ENCODE measurements at places on chromosomes 13 and 19. TPM values are rescaled to one million over a fixed set of nuclear protein-coding genes. Genes with fewer than 3 reads are reported as not detected.

GRCh38 chr13:30736461-30737320 is 1.3 kb downstream of the ALOX5AP start:
- no peaks in the 10 kb centered on the region for H3K36me3 ChIP-seq
- no peak overlapping the region for H3K27ac ChIP-seq
- H3K27me3 ChIP-seq = peaks cover 3% of the 10 kb centered on the region

- peaks cover 25% of the 10 kb centered on the region for H3K36me3 ChIP-seq
- H3K27ac ChIP-seq = no peak overlapping the region
- DNase-seq = no peak
- H3K27me3 ChIP-seq = peaks cover 23% of the 10 kb centered on the region
- H3K4me1 ChIP-seq = peaks cover 18% of the 10 kb centered on the region
Observed at GRCh38 chr19:2280633-2281264, 1.2 kb downstream of the PEAK3 start.

NLRP11 gene
- not detected for total RNA-seq

- H3K4me1 ChIP-seq = no peaks in the 10 kb centered on the region
- no peak overlapping the region for H3K4me3 ChIP-seq
- no peaks in the 10 kb centered on the region for H3K36me3 ChIP-seq
- H3K27ac ChIP-seq = no peak overlapping the region
Observed at GRCh38 chr13:48930918-48931317, 44.8 kb upstream of the FNDC3A start.

- H3K27ac ChIP-seq = no peak overlapping the region
- DNase-seq = no peak
- no peaks in the 10 kb centered on the region for H3K36me3 ChIP-seq
- no peaks in the 10 kb centered on the region for H3K27me3 ChIP-seq
- H3K4me3 ChIP-seq = no peak overlapping the region
- H3K4me1 ChIP-seq = no peaks in the 10 kb centered on the region
Observed at GRCh38 chr13:67306742-67307141, 76.6 kb upstream of the PCDH9 start.

DNA sequence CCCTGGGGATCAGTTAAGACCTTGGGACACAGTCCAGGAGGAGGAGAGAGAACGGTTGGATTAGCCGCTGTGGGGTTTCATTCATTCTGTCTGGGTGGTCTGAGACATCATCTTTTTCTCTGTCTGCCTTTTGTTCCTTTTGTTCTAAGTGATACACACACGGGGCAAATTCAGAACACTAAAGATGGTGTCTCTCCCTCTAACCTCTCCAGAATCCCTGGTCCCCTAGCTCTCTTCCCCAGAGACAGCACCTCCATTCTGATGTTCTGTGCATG is 5.0 kb downstream of the BICRA start:
- no peak for DNase-seq
- H3K27me3 ChIP-seq = no peaks in the 10 kb centered on the region
- peaks cover 61% of the 10 kb centered on the region for H3K4me1 ChIP-seq
- peak overlapping the region; percentile 74 for H3K27ac ChIP-seq

DNA sequence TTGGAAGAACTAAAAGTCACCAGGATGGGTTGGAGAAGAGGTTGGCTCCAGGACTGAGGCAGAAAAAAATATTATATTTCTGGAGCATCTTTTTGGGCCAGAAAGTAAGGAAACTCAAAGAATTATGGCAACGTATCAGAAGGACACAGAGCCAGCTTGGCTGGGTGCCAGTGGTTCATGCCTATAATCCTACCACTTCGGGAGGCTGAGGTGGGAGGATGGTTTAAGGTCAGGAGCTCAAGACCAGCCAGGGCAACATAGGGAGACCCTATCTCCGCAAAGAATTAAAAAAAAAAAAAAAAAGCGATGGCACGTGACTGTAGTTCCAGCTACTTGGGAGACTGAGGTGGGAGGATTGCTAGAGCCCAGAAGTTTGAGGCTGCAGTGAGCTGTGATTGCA is 108.1 kb downstream of the GADD45B start:
- no peak overlapping the region for H3K27ac ChIP-seq
- peaks cover 29% of the 10 kb centered on the region for H3K4me1 ChIP-seq
- no peak overlapping the region for H3K4me3 ChIP-seq
- no peak for DNase-seq

GRCh38 chr13:92259523-92259922 is 861.1 kb downstream of the GPC5 start:
- H3K27ac ChIP-seq = no peak overlapping the region
- H3K4me3 ChIP-seq = no peak overlapping the region
- H3K36me3 ChIP-seq = no peaks in the 10 kb centered on the region
- DNase-seq = no peak
- H3K4me1 ChIP-seq = no peaks in the 10 kb centered on the region
- H3K27me3 ChIP-seq = no peaks in the 10 kb centered on the region

DNA sequence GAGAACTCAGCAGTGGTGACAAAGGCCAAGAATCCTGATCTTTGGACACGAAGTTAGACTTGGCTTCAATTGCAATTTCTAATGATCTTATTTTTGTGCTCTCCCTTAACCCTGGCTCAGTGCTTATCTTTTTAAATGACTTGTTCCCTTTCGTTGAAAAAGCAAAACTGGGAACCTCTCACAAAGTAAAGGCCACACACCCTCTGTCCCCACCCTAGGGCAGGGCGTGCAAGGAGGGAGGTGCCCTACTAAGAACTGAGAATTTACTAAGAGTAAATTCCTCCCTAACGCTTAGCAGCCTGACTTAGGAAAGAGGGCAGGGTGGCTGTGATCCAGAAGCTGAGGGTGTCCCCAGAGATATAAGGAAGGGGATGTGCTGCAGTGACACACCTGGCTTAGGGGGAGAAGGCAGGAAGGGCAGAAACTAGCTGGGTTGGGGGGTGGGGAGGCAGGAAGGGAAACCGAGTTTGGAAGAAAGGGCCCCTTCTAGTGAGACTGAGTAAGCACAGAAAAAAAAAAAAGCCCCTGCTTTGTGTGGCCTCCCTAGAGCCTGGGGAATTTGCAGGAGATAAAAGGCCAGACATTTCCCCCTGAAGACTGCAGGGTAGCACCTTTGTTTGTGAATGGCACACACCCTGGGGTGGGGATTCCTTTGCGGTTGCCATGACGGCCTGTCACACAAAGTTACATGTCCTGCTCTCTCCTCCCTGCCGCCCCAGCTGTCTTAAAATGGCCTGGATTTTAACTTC is 435.1 kb downstream of the EFNB2 start:
- no peaks in the 10 kb centered on the region for H3K27me3 ChIP-seq
- H3K36me3 ChIP-seq = no peaks in the 10 kb centered on the region
- no peak for DNase-seq
- no peak overlapping the region for H3K27ac ChIP-seq
- peaks cover 10% of the 10 kb centered on the region for H3K4me1 ChIP-seq
- no peak overlapping the region for H3K4me3 ChIP-seq

CRB3 gene
- 0.44 TPM for total RNA-seq

PSG11 gene
- total RNA-seq = 0.55 TPM

DNA sequence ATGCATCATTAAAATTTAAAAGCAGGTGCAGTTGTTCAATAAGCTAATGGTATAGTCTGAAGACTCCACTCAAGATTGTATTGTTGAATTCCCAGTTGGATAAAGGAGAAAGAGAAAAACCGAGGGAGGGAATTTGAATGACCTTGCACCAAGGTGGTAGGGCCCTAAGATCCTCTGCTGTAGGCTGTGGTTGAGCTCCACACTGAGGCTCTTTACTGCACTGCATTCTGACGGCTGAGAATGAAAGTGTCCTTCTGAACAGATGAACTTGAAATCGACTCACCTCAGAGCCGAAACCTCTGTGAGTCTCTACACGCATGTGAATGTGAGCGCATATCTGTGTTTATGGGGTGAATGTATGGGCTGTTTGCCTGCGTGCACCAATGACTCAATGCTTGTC is 388.9 kb upstream of the DACH1 start:
- H3K4me3 ChIP-seq = no peak overlapping the region
- H3K36me3 ChIP-seq = no peaks in the 10 kb centered on the region
- peak; percentile 13 for DNase-seq
- no peaks in the 10 kb centered on the region for H3K4me1 ChIP-seq

GRCh38 chr19:10335352-10335985 is 2.1 kb upstream of the RAVER1 start:
- no peaks in the 10 kb centered on the region for H3K27me3 ChIP-seq
- peaks cover 12% of the 10 kb centered on the region for H3K36me3 ChIP-seq
- peaks cover 38% of the 10 kb centered on the region for H3K4me1 ChIP-seq
- H3K27ac ChIP-seq = peak overlapping the region; percentile 15
- no peak for DNase-seq
- no peak overlapping the region for H3K4me3 ChIP-seq

- H3K4me3 ChIP-seq = no peak overlapping the region
- no peak for DNase-seq
- H3K27me3 ChIP-seq = no peaks in the 10 kb centered on the region
- H3K27ac ChIP-seq = no peak overlapping the region
Observed at GRCh38 chr13:39675904-39676303, 20.4 kb downstream of the COG6 start.

Measured in spinal cord (tissue), 10 donors.